Muscle of arm (tissue), 14 donors: ENCODE measurements at places on chromosomes 2 and 18. TPM values are rescaled to one million over a fixed set of nuclear protein-coding genes. Genes with fewer than 3 reads are reported as not detected.

GRCh38 chr2:40554665-40555294, 102.9 kb upstream of the SLC8A1 start:
- peak; percentile 31 for DNase-seq

The ALLC gene
- polyA plus RNA-seq, result not detected

The IRS1 gene
- 23.8 TPM for polyA plus RNA-seq

- no peak for DNase-seq
These were observed 5.9 kb upstream of the NARS1 start for GRCh38 chr18:57627488-57627887.

GRCh38 chr2:236938126-236938525, 147.6 kb upstream of the COPS8 start:
- no peak for DNase-seq

The KLHL14 gene
- polyA plus RNA-seq, result 0.26 TPM

GRCh38 chr2:138059487-138060300, 95.4 kb downstream of the HNMT start:
- no peak for DNase-seq

- DNase-seq, result peak; percentile 59
These were observed 27.8 kb upstream of the GAREM2 start for GRCh38 chr2:26144953-26145680.

The GRHL1 gene
- 8.0 TPM for polyA plus RNA-seq

GRCh38 chr2:168564641-168565040, 108.6 kb downstream of the CERS6 start:
- DNase-seq, result no peak

The UGT1A8 gene
- not detected for polyA plus RNA-seq

The DCAF17 gene
- 22.1 TPM for polyA plus RNA-seq

DNA sequence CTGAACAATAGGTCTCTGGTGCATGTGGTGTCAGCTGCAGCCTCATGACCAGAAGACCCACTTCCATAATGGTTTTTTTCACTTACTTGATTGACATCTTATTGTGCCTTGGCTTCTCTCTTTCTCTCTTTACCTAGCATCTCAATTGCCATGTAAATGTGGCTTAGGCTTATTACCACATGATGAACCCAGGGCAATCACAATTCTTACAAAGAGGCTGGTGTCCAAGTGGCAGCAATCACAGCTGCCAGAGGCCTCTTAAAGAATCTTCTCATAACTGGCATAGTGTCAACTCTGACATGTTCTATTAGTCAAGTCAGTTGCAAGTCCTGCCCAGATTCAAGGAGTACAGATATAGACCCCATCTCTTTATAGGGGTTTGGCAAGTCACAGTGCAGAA, 1224.8 kb downstream of the SUCLG1 start:
- no peak for DNase-seq

- no peak for DNase-seq
These were observed 13.2 kb downstream of the CNNM4 start for GRCh38 chr2:96773922-96774321.

DNA sequence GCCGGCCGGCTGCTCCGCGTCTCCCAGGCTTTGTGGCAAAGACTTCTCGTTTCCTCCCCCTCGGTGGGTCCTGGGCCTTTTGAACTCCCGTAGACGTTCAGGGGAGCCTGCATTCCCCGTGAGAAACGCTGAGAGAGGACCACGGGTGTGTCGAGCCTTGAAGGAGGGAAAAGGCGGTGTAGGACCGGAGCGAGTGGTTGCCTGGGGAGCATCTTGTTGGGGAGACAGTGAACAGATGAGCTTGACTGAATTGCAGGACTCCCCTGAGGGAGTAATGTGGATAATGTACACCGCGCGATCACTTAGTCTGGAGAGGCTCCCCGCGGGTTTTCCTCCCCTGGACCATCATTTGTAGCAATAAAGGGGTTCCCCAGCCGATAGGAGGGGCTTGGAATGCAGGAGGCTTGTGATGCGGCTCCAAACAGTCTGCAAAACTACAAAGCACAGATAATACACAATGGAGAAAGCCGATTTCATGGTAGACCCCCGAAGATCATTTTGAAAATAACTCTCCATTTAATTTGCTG, 769 bp downstream of the ALMS1 start:
- DNase-seq, result no peak

- no peak for DNase-seq
These were observed 37.5 kb downstream of the DDX18 start for GRCh38 chr2:117851969-117852368.

DNA sequence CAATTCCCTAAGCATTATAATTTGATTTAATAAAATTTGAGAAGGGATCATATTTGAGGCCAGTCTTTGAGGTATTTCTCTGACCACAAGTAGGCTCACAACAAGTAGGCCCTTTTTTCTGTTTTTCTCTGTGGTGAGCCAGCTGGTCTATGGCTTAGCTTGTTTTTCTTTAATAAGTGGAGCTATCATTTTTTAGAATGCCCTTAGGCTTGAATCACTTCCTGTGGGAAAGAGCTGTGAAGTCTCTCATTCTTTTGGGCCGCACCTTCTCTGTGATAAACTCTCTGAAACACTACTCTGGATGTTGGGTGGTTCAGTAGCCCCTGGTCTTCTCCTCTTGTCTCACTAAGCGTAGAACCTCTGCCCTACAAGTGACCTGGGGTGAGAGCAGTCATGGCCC, 235.9 kb downstream of the SUCLG1 start:
- no peak for DNase-seq

The CCDC74A gene
- 2.0 TPM for polyA plus RNA-seq

- no peak for DNase-seq
These were observed 898.6 kb upstream of the KLHL29 start for GRCh38 chr2:22486343-22486742.

GRCh38 chr2:134718817-134719814, at the start of gene TMEM163:
TMEM163 (minus strand) TSS chr2:134719000.
- no peak for DNase-seq

DNA sequence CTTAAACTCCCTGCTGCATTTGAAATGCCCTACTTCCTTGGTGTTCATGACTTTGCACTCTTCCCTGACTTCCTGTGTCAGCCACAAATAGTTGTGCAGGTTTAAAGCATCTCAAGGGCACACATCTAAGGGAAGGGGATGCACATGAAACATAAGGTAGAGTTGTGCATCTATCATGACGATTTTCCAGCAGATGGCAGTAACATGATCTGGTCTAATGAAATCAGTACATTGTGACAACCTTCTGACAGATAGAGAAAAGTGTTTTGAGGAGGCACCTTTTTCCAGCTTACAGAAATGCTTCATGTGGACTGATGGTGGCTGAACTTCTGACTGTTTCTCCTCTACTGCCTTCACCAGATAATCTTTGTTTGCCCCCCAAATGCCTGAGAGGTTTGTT, 238.9 kb downstream of the XIRP2 start:
- no peak for DNase-seq

- no peak for DNase-seq
These were observed 175.0 kb upstream of the HNRNPA3 start for GRCh38 chr2:177037569-177037968.

DNA sequence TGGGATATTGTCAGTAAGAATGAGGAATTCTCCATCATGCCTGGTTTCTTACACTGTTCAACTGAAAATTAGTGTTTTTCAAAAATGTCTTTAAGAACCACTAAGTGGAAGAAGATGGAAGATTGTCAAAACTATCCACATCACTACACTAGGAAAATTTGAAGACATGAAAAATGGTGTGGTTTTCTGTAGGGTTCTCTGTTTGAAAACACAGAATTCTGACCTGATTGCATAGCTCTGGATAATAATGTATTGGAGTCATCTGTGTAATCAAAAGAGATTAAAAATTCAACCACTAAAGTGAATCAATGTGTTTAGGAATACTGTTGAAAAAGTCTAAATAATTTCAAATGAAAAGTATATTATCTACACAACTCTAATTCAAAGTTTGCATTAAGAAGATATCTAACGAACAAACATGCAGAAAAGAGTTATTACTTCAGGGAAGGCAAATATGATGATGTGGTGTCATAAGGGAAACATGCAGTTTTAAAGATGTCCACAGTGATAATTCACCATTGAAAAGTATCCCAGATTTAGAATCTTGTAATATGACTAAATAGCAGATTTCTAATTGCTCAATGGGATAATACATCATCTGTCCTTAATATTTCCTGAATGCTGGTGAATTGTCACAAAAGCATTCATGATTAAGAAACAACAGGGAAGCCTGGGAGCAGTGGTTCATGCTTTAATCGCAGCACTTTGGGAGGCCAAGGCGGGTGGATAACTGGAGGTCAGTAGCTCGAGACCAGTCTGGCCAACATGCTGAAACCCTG, 116.9 kb downstream of the ERBB4 start:
- DNase-seq, result no peak

DNA sequence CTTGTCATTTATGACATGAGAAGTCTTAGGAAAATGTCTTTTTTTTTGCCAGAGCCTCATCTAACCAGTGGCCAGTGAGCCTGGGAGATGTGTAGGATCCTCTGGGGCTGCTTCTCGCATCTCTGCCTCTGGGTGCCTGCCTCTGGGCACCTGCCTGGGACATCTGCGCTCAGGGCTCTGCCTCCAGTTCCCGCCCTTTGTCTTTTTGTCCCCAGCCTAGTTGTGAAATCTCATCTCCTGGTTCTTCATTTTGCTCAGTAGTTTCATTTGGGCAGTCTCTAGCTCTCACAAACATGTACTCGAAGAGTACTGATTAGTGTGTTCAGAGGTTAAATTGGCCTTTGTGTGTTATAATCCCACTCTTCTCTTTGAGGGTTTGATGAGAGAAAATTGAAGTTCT, 92.0 kb downstream of the LTBP1 start:
- no peak for DNase-seq

DNA sequence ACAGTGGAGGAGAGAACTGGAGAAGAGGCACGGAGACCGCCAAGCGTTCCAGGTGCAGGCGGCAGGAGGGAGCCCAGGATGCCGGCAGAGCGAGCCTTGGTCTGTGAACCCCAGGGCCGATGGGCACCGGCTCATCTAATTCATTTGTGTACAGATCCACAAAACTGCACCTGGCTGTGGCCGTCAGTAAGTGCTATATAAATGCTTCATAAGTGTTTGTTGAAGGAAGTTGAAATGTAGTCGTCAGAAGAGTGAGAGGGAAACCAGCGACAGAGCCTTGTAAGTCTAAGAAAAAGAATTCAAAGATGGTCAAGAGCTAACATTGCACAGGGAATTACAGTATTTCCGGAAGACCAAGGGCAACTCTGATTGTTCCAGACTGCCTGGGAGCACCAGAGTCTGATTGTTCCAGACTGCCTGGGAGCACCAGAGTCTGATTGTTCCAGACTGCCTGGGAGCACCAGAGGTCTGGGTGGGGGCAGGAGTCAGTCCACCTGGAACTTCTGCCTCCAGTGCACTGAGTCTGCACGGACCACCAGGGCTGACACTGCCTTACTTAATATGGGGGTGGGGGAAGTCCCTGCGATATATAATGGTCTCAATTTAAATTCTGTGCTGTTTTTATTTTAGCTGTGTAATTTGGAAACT, 112.3 kb downstream of the BCL2 start:
- DNase-seq, result no peak

DNA sequence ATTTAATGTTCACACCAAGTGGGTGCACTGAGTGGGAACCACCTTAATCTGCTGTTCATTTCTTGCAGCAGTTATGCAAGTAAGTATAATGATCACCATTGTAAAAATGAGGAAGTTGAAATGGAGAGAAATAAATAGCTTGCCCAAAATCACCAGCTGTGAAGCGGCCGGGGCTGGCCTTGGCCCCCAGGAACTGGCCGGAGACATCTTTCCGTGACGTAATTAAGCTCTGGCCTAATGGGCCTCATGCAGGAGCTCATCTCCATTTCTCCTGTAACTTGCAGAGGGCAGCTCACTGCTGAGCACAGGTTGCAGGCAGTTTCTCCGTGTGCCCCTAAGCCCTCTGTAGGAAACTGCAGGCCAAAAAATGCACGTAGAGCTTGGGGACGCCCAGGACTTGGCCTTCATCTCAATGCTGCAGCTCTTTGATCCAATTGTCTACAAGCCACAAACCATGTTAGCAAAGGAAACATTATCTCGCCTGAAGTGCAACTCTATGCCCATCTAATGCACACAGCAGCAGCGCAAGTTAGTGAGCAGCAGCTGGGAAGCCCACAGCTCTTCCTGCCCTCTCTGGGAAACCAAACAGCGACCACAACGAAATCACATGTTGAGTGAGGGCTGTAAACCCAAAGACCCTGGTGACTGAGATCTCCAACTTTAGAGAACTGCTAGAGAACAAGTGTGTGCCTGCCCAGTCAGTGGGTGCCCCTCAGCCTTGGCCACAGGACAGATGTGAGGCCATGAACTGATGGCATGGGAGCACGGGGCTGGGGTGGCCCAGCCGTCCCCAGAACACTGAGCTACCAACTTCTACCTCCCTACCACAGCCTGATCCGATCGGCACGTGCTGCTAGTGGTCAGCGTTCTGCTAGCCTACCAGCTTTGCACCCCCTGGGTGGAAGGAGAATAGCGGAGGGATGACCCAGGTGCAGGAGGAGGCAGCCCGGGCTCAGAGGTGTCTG, 28.8 kb downstream of the APCDD1 start:
- peak; percentile 44 for DNase-seq

DNA sequence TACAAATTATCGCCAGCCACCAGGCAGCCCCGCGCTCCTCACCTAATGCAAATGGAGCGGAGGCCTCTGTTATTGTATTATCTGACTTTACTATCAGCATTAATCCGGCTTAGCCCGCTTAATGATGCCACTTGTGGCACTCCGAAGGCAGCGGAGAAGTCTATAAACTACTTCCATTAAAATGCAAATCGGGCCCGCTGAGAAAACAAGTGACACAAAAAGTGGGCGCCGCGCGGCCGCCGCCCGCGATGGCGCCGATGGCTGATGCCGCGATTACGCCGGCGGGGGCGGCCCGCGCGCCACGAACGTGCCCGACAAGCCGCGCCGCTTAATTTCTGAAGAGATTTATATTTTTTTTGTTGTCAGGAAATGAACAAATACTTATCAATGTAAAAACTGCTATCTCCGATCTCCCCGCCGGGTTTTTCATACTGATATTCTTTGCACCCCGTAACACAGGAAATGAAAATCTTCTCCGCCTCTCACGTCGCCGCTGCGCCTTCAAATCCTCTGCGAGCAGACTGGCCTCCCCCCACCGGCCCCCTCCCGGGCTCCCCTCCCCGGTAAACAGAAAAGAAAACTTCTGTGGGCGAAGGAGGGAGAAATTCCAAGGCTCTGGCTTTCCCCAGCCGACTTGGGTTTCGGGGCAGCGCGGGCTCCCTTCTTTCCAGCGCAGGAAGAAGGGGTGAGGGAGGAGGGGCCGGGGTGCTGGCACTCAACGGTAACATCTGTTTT, 221.8 kb downstream of the INSIG2 start:
- DNase-seq, result peak; percentile 80

- no peak for DNase-seq
These were observed 147.0 kb downstream of the PPP1R1C start for GRCh38 chr2:182132605-182133004.

GRCh38 chr2:122070241-122070731, 314.8 kb downstream of the TSN start:
- no peak for DNase-seq

The BABAM2 gene
- 30.5 TPM for polyA plus RNA-seq

DNA sequence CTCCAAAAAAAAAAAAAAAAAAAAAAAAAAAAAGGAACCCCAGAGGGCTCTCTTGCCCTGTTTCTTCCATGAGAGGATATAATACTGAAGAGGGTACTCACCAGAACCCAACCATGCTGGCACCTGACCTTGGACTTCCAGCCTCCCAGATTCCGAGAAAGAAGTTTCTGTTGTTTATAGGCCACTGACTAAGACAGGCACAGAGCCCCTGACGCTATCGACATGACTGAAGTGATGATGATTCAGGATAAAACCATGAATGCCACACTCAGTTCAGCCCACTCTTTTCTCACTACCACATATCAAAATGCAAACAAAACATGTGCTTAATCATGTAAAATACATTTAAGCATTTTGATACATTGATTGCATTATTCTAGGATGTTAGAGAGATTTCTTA, 66.1 kb upstream of the CDCA7 start:
- DNase-seq, result no peak

- no peak for DNase-seq
These were observed 80.9 kb downstream of the NABP1 start for GRCh38 chr2:191758518-191759507.

GRCh38 chr18:52484977-52485376, 145.0 kb downstream of the DCC start:
- no peak for DNase-seq
